SHP77 treated with DMSO at 0.1 percent for 48 hours (cell line): ENCODE measurements at places on chromosomes 2 and 18.

DNA sequence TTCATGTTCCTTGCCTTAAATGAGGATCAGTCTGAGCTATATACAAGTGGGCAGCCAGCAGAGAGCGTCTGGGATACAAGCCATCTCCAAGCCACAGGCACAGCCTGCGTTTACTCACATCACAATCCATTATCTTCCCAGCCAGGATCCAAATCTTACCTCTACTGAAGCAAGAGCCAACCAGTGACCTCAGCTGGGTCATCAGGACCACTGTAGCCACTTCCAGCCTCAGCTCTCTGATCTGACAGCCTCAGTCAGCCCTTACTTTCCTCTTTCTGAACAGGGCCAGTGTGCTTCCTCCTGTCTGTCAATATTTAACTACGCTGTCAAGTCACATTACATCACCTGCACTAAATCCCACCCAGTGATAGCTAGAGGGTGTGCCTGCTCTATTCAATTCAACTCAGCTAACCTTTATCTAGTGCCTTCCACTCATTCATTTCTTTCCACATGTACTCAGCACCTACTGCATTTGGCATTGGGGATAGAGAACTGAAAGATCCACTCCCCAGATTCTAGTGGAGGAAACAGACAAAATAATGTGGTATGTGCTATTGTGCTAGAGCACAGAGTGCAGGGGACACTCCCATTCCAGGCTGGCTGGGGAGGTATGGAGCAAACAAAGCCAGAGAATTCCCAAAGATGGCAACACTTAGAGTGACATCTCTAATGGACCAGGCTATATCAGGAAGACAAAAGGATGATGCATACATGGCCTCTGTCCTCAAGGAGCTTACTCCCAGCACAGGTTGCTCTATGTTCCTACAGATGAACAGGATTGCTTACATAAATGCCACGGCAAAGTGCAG is 146.5 kb downstream of the NCKAP5 start:
- peak; percentile 87 for DNase-seq

GRCh38 chr2:168529054-168529833 is 73.2 kb downstream of the CERS6 start:
- DNase-seq: no peak

DNA sequence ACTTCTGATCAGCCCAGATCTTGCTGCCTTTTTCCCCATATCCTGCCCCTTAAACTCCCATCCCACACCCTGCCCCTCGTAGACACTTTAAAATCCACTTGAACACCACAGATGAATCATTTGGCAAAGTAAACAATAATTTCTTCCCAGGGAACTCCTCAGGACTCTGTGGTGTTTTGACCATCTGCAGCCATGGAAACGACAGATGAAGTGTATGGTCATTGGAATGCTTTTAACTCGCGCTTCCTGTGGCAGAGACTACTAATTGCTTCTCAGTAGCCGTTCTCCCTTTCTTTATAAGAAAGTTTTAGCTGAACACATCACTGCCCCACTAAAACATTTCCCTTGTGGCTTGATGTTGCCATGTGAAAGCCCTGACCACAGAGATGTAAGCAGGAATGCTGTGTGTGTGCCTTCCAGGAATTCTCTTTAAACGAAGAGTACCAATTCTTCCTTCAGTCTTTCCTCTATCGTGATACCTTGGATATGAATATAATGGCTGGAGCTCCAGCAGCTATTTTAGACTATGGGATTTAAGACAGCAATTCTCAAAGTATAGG is 92.7 kb upstream of the PARD3B start:
- no peak for DNase-seq

DNA sequence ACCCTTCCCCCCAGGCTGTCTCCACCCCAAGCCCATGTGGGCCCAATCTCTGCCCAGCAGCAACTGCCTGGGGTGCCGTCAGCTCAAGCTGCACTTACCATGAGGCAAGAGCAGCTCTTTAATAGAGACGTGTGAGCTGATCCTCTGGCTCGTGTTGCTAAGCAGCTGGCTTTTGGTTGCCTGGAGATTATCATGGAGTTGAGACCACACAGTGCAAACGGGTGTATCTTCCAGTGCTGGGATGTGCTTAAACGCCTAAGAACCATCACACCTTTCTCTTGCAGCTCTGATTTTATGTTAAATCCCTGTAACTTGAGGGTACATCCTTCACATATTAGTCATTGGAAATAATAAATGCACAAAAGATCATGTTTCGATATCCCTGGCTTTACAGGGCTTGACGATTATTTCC is 271.1 kb downstream of the PRKCE start:
- DNase-seq: peak; percentile 25

- no peak for DNase-seq
These were observed 49.9 kb upstream of the TXNDC2 start for GRCh38 chr18:9835825-9836224.

DNA sequence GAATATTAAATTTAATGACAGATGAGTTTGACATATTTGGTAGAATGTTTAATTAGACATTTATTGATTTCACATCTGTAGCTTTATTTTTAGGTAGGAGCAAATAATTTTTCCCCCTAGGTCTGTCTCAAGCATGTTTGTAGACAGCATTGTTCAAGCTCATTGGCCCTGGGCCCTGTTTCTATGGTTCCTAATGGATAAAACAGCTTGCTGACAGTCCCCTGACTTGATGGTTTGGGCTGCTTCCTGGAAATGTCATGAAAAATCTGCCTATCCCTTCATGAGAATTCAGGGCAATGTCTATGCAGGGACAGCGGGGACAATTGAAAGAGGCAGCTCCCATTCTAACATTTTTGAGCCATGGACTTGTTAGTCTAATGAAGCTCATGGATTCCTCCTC is 14.6 kb upstream of the MEP1B start:
- no peak for DNase-seq

- no peak for DNase-seq
These were observed 122.9 kb upstream of the SALL3 start for GRCh38 chr18:78856569-78857313.

- no peak for DNase-seq
These were observed 104.7 kb upstream of the MYO3B start for GRCh38 chr2:170073288-170073687.

- no peak for DNase-seq
These were observed 19.6 kb downstream of the TMEM17 start for GRCh38 chr2:62486439-62486765.

DNA sequence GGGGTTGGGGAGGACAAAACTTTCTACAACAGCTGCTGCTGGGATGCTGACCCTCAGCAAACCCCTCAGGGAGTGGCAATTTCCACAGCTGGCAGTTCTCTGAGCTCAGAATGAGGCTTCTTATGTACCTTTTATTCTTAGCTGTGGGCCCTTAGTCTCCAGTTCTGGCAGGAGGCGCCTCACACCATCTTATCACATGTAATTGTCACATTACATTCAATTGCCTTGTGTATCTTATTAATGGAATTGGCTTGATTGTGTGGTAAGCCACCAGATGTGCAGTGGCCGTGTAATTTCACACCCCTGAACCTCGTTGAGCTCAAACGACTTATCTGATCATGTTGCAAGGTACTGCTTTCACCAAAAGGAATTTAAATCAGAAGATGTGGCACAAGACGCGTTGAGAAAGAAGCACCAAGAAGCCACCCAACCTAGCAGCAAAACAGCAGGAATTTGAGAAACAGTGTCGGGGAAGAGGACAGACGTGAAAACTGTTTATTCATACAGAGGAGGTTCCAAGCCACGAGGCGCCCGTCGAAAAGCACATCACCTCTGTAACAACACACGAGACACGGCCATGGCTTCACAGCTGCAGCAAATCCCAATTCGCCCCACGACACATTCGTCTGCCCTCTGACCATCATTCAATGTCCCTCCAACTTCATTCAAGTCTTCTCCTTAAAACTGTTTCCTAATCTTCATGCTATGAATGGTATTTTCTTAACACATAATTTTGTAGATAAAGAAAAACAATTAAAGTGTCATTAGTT is 53.6 kb upstream of the LPIN2 start:
- no peak for DNase-seq

GRCh38 chr2:239679755-239680154 is 278.9 kb upstream of the HDAC4 start:
- DNase-seq: no peak

DNA sequence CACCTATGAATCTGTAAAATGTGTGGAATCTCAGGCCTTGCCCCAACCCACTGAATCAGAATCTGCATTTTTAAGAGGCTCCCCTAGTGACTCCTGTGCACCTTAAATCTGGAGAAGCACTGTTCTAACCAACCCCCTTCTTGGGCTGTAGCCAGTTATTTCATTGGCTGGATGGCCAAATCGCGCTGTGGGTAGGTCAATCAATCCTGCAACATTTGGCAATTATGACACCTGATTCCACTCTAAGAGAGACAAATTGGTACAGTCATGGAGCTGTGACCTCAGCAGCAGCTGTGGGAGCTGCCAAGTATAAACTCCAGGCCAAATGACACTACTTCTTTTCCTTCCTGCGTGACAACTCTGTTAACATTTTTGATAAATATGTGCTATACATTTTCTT is 208.7 kb downstream of the CLIP4 start:
- DNase-seq: no peak

GRCh38 chr2:80670763-80671162 is 366.2 kb upstream of the LRRTM1 start:
- no peak for DNase-seq

- DNase-seq: no peak
These were observed 862.0 kb upstream of the ID2 start for GRCh38 chr2:7819850-7820249.

DNA sequence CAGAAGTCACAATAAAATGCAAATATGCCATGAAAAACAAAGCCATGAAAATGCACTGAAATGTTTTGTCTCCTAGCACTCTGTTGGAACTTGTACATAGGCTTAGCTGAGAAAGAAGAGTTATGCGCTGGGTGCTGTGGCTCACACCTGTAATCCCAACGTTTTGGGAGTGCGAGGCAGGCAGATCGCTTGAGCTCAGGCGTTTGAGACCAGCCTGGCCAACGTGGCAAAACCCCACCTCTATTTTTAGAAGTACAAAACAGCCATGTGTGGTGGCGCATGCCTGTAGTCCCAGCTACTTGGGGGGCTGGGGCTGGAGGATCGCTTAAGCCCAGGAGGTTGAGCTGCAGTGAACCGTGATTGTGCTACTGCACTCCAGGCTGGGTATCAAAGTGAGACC is 39.9 kb downstream of the IRS1 start:
- no peak for DNase-seq

DNA sequence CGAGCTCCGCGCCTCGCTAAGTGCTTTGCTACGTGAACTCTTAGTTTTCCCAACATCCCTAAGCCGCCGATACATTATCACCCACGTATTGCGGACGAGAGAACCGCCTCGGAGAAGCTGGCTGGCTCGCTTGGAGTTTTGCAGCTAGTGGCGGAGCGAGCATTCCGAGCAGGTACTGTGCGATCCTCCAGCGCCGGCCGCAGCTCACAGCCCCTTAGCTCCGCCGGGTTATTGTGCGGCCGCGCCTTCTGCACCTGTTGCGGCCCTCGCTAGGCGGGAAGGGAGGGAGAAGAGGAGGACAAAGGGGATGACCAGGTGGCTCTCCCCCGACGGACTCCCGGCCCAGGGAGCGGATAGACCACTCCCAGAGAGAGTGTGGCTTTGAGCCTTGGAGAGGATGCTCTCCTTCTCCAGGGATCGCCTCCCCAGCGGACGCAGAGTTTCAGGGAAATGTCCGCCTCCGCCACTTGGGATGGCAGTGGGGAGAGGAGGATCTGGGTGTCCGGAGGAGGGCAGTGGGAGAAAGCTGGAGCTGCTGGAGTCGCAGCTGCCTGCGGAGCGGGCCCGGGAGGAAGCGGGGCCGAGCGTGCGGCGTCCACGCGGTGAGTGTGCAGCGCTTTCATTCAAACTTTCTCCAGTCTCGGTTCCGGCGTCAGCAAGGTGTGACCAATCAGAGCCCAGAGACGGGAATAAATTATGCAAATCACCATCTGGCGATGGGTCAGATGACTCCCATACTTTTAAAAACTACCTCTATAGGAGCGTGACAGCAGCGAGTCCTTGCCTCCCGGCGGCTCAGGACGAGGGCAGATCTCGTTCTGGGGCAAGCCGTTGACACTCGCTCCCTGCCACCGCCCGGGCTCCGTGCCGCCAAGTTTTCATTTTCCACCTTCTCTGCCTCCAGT is at the start of gene LIPG:
Gene LIPG (plus strand): TSS at position 769 of the 905 bp plus-strand sequence. CDS start 252 bp downstream, outside the sequence.
- DNase-seq: no peak
